T follicular helper cell (primary cell): ENCODE measurements at places on chromosomes 2 and 18.

DNA sequence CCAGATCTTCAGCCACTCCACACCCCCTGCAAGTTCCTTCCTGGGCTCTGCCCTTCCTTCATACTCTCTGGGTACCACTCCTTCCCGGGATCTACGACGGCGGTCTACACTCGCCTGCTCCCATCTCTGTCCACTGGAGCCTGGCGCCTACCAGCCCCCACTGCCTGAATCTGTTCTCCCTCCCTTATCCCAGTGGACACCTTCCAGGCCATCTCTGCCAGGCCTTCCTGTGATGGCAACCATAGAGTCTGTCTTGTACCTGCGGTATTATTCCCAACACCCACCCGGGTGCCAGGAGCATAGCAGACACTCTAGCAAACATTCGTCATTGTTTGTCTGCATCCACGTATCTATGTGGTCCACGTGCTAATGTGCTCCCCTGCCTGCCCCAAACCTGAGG is 140.9 kb downstream of the ZFP36L2 start:
- no peak for DNase-seq

- DNase-seq, result no peak
Observed at GRCh38 chr2:96931466-96931865, 54.9 kb downstream of the FAM178B start.

- no peak for DNase-seq
Observed at GRCh38 chr2:237413777-237414661, at the start of gene COL6A3. Gene COL6A3 (minus strand): TSS chr2:237414164. CDS start chr2:237396817, 17,347 bp downstream.

DNA sequence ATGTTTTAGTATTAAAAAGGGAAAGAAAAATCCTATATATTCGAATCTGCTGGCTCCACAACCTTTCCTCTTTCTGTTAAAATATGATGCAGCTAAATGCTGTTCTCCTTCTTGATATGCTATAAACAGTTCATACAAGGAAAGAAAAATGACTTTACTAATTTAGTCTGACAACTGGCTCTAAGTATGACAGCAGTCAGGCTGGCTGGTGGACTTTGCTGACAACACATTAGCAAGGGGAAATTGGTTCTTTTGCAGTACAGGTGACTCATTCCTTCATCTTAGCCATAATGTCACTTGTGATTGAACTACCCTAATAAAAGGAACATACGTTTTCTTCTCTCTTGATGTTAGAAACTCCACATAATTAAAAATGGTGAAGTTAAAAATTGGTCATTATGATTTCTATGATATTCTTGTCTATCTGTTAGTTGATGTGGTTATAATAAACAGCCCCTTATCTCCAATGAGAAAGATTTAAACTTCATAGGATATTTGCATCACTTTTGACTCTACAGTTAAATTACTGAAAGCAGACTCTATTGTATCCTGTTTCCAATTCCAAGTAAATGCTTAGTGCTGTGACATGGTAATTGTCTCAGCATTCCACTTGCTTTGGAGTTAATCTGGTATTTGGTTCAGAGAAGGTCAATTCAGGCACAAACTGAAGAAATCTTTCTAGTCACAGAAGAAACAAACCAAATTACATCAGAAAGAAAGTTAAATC is 315.3 kb upstream of the GULP1 start:
- DNase-seq, result no peak

GRCh38 chr2:208280933-208281332 is 14.9 kb downstream of the PIKFYVE start:
- DNase-seq, result no peak

GRCh38 chr2:11870064-11870463 is 123.6 kb downstream of the LPIN1 start:
- no peak for DNase-seq

GRCh38 chr18:9868857-9869714 is 16.7 kb upstream of the TXNDC2 start:
- DNase-seq, result no peak

- DNase-seq, result peak; percentile 3
Observed at GRCh38 chr2:20781656-20782265, 41.1 kb downstream of the LDAH start.

DNA sequence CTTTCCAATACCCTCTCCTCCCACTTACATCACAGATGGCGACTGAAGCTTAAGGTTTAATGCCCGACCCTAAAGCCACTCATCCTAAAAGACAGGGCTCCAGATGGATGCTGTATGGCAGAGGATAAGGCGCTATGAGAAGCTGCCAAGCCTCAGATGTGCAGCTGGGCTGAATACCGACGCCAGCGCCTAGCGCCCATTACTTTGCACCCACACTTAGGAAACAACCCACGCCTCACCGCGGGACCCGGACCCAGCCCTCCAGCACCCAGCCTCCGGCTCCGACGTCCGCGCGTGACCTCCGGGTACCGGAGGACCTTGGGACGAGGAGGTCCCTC is 335 bp downstream of the TRAK2 start:
- no peak for DNase-seq

DNA sequence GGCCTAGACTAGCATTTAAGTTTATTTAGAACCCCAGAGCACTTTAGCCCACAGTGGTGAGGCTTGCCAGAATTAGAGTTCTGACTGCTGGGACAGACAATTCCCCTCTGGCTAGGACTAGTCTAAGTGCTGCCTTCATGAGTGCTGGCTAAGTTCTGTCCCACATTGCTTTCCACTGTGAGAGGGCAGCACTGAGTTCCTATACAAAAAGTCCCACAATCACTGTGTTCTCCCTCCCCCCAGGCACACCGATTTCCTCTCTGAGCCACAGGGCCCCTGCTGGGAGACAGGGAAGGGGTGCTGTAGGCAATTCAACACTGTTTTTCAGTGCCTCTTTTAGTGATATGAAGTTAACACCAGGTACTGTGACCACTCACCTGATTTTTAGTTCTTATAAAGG is 310.9 kb downstream of the DLGAP1 start:
- no peak for DNase-seq

- peak; percentile 40 for DNase-seq
Observed at GRCh38 chr18:77127769-77128671, 4.6 kb downstream of the MBP start.

DNA sequence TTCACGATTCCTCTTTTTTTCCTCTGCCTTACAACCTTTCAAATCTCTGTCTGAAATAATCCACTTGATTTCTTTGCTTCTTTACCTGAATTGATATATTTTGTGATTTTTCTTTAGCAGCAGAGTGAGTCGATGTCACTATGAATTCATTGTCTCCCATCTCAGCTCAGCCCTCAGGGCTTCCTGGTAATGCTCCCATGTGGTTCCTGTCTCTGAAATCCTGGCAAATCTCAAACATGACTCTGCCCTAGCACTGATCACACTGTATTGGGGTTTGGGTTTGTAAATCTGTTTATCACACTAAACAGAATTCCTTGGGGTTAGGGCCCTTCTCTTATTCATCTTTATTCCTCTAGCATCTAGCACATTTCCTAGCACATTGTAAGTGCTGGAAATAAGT is 43.0 kb upstream of the MSTN start:
- no peak for DNase-seq
